ENCODE measurements at places on chromosomes 7 and 10.

DNA sequence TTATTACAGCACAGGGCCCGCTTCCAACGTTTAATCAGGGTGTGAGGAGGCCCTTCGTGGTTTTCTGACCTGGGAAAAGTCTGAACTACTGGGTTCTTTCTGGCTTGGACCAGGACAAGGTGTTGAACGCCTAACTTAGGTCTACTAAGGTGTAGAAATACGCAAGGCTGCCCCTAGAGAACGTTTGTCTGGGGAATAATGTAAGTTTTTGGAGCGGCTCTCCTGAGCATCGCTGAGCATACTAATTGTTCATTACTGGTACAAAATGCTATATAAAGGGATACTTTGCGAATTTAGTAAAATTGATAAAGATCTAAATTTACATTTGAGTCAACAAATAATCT is 32.4 kb upstream of the TOMM7 start:
- no peak for DNase-seq

DNA sequence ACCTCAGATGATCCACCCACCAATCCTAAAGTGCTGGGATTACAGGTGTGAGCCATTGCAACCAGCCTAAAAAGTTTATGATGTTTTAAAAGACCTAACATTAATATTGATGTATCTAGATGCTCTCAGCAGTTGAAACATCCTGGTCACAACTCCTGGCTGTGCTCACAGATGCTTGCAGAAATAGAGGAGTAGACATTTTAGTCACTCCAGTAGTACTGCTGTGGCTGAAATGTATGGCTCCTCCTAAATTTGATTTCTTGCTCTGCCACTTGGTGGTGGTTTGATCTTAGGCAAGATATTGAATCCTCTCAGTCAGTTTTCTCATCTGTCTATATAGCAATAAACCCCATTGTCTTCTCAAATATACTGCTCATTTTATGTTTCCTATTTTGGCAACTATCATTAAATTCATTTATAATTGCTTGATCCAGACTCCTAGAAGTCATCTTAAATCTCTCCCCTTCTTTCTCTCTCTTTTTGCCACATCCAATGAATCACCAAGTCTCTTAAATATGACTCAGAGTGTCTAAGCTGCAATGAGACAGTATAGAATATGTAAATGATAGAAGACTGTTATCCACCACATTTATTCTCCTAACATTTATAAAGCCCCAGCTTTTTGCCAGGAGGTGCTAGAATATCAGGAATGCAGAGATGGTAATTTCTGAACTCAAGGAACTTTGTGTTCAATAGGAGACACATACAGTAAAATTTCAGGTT is 78.1 kb upstream of the NRBF2 start:
- no peak for DNase-seq

DNA sequence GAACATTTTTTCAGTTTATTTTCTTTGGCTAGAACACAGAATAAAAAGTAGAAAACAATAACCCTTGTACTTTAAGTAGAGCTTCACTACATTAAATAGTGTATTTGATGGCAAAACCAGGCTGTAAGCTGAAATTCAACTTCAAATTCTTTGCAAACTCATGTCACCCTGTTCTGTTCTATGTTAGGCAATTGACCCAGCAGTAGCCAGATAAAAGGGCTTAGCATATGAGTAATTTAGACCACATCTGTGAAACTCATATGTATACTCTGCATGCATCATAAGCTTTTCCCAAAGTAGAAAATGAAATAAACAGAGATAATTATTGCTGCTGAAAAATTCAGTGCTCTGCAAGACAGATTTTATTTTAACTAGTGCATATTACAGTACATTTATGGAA is 150.2 kb downstream of the GNAI1 start:
- peak; percentile 38 for DNase-seq

DNA sequence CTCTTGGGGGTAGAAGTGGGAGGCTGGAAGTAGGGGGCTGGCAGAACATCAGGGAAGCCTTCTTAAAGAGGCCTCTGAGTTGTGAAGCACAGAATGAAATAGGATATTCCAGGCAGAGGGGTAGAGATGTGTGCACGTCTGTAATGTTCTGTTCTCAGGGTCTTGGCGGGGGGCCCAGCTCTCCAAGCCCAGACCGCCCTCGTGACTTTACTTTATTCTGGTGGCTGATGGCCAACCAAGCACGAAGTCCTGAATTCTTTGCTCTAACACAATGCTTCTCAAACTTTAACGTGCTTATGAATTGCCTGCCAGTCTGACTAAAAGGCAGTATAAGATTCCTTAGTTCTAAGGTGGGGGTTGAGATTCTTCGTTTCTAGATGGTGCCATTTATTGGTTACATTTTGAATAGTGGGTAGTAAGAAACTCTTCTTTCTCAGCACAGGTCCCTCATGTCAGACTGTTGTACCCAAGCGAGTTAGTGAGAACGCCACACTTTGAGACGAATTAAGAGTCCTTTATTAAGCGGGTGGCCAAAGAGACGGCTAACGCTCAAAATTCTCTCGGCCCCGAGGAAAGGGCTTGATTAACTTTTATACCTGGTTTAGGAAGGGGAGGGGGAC is 8.2 kb downstream of the PRXL2A start:
- no peak for DNase-seq

GRCh38 chr7:93651603-93652159 is 77.2 kb upstream of the CALCR start:
- DNase-seq: no peak

GRCh38 chr7:19410106-19410505 is 264.9 kb upstream of the FERD3L start:
- DNase-seq: no peak

- DNase-seq: no peak
Measured at GRCh38 chr7:115724400-115725056, 306.0 kb downstream of the TFEC start.

GRCh38 chr7:95883217-95883616 is 110.9 kb downstream of the DYNC1I1 start:
- no peak for DNase-seq

- no peak for DNase-seq
Measured at GRCh38 chr7:98249106-98249505, 2.9 kb downstream of the TECPR1 start.

Measured in BJ (cell line).